T-helper 2 cell treated with Interferon-gamma antibody and Interleukin-4, amounts not matched to agents 5 μg/mL and 100 μg/mL, for 36 hours (primary cell): ENCODE measurements at places on chromosomes 6 and 20.

DNA sequence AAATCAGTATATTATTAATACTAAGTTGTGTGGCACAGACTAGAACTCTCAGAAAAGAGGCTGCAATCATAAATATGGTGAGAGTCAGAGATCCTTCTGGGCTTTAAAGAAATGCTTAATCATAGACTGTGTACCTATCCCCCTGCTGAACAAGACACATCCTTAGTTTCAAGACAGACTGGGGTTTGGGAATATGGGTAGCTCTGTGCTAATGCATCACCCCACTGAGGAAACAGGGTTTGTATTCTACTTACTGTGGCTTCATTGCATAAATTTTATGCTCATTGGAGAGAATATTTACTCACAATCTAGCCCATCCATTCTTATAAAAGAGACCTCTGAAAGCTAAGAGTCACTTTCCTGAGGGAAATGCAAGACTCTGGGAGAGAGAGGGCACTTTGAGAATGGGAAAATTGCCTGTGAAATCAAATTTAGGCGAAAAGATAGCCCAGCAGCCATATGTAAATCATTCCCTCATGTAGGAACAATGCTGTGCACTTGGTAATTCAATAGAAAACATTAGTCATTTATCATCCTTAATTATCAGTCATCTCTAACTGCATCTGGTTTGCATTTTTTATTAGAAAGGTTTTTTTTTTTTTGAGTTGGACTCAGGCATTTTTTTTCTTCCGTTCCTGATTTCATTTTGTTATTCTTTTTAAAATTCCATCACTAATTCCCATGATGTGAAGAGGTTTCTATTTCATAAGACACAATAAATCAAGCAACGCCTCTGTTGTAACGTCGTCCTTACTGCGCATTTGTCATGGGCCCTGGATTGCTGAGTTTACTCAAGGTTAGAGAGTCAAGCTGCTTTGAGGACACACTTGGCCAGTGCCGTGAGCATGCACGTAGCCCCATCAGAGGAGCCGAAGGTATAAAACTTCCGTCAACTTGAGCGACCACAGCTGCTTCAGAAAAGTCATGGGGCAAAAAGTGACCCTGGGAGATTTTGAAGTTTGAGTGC lies 91.8 kb downstream of the TRMT11 start:
- DNase-seq = no peak

GRCh38 chr20:60789399-60789798 lies 462.7 kb upstream of the CDH4 start:
- no peak for DNase-seq

DNA sequence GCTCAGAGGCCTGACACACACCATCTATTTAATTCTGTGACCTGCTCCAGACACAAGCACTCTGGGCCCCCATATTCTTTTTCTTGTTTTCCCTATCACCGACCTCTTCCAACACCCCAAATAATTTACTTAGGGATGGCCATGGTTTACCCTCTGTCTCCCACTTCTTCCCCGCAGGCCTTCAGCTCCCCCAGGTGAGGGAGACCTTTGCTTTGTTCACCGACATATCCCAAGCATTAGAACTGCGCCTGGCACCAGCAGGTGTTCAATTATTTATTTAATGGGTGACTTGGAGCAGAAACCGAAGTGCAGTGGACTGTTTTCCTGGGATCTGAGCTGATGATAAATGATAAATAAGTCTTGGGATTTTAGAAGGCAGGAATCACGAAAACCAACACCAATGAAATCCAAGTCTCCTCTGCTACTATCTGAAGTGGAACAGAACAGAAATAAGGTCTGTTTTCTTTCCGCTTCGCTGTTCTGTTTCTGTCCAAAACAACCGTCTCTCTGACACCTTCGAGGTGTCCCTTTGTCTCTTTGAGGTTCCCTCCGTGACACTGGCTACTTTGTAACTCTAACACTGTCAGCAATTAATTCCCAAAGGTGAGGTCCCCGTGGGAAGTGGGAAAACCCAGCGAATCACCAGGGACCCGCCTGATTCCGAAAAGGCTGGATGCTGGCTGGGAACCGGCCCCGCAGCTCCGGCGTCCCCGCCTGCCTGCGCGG lies 1.1 kb upstream of the RIN2 start:
- DNase-seq = no peak

DNA sequence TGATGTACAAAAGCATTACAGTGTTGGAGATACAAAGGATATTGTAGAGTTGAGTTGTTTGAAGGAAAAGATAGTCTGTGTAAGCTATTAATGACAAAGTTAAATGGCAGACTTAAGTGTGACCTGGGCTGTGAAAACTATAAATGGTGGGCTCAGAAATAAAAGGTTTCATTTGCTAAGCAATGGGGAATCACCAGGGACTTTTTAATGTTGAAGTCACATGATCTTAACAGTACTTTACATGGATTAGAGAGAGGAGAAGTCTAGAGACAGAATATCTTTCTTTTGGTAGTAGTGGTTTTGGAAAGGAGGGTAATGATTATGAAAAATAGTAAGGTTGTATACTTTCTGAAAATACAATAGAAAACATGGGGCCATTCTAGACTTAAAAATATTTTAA lies 67.1 kb downstream of the SCAF8 start:
- DNase-seq = no peak

GRCh38 chr6:52201046-52201445 lies 14.9 kb downstream of the IL17A start:
- DNase-seq = no peak

DNA sequence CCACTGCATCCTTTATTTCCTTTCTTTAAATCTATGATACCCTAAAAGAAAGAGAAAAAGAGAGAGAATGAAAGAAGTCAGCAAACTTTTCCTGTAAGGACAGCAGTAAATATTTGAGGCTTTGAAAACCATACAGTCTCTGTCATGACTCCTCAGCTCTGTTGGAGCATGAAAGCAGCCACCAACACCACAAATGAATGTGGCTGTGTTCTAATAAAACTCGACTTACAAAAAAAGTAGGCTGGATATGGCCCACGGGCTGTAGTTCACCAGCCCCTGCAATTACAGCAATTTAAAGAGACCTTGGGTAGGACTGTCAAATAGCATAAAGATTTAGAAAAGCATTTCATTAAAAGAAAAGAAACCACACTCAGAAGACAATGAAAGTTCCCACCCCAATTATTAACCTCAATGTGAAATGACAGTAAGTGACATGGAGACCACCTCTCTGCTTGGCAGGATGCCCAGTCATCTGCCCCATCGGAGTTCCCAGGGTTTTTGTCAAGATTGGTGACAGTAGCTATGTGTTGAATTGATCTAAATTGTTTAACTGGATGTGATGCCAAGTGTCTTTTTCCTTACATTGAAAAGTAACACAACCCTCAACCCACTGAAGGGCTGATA lies 50.9 kb downstream of the TNFRSF21 start:
- DNase-seq = no peak

DNA sequence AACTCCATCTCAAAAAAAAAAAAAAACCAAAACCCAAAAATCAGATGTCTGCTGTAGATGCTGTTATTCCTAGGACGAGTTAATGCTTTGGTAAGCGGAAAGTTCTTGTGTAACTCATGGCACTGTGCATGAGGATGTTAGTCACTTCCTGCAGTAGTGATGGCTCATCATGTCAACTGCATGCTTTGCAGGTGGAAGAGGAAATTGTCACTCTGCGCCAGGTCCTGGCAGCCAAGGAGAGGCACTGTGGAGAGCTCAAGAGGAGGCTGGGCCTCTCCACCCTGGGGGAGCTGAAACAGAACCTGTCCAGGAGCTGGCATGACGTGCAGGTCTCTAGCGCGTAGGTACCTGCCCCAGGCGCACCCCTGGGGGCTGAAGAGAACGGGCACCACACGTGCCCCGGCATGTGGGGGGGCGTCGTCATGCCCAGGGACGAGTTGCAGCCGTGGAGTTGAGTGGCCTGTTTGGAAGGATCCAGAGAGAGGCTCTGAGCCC lies 8.5 kb downstream of the TPD52L2 start:
- peak; percentile 56 for DNase-seq

- no peak for DNase-seq
Measured at GRCh38 chr6:94862112-94862511, 715.2 kb upstream of the MANEA start.

- no peak for DNase-seq
Measured at GRCh38 chr6:50062051-50062450, 12.3 kb upstream of the DEFB112 start.

- DNase-seq = no peak
Measured at GRCh38 chr6:108711826-108712225, 136.4 kb upstream of the ARMC2 start.

DNA sequence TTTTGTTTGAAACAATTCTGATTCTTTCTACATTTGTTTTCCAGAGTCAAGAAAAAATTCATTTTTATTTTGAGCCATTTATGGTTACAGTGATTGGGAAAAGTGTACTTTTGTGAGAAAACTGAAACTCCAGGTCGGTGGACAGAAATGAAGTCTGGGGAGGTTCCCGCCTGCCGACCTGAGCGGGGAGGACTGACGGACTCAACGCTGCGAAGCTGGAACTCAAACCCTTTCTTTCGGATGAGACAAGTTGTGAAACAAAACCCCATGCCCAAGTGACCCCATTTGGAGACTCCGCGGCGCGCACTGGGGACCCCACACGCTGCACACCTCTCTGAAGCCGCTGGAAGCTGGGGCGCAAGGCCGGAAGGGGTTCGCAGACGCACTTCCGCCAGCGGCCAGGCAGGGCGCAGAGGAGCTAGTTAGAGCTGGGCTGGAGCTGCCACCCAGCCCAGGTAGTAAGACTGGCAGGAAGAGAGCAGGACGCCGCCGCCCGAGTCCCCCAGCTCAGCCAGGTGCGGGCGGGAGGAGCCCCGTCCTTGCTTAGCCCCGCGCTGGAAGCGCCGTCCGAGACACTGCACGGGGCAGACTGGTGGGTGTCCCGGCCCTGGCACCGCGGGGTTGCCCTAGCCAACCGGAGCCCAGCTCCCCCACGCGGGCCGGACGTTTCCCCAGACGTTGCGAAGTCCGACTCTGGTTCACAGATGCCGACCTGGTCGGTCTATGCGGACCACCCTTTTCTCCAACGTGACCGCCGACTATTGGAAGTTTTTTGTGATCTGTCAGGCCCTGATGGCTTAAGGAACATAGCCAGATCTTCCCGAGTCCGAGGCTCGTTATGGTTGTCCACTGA lies 19.8 kb upstream of the ZSCAN16 start:
- DNase-seq = peak; percentile 79

DNA sequence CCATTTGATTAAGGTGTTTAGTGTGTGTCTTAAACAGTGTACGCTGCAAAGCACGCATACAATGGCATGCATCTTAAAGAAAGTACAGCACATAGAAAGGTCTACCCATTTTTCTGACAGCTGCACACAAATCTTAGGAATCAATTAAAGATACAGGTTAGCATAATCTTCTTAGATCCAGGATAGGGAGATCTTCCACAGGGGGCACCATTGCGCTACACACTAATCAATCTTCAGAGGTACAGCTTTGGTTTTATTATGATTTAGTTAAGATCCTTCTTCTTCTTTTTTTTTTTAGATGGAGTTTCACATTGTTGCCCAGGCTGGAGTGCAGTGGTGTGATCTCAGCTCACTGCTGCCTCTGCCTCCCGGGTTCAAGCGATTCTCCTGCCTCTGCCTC lies 63.7 kb upstream of the BEND3 start:
- no peak for DNase-seq

DNA sequence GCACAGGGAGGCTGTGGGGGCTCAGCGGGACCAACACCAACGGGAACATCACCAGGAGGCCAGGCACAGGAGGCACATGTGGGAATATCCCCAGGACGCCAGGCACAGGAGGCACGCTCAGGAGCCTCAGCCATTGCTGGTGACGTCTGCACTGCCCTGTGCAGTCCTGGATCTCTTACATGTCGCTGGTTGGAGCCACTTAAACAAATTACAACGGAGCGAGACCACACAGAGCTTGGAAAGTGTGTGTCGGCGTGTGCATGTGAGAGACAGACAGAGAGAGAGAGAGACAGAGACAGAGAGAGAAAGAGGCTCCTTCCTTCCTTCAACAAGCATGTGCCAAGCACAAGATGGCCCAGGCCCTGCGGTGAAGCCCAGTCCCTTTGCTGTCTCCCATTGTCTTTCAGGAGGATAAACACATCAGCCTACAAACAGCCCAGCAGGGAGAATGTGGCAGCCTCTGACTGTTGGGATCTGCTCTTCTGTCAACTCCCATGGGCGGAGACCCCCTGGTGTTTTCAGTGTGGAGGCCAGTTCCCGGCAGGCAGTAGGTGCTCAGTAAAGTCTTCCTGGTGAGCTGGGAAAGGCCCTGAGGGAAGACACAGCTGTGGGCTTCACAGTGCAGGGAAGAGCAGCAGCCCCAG lies 112.7 kb upstream of the THBS2 start:
- no peak for DNase-seq

DNA sequence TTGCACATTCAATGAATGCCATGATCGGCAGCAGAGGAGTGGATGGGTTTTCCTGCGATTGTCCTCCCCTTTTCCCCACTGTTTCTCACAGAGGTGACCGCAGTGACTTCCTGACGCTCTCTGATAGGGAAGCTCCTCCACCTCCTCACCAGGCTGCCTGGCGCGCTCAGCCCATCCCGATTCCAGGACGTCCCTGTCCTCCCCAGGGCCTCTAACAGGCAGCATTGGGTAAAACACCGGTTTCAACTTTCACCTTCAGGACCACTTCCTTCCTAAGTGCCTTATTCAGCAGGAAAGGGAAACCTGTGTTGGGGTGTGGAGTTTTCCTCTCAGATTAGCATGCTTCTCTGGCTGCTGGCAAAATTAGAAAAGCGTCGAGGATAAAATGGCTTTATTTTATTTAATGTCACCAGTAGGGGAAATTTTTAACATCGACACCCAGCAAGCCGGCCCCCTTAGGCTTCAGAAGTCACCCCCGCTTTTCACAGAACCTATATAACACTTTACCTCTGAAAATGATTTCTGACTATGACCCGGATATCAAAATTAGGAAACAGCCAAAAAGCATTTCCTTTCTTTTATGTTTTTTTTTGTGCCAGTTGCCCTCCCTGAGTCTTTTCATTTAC lies 570.4 kb upstream of the GJE1 start:
- no peak for DNase-seq

- no peak for DNase-seq
Measured at GRCh38 chr6:19524366-19525186, 312.6 kb upstream of the ID4 start.

GRCh38 chr20:38499366-38499765 lies 26.7 kb downstream of the RALGAPB start:
- DNase-seq = no peak

- DNase-seq = no peak
Measured at GRCh38 chr6:17161076-17161475, 59.2 kb downstream of the STMND1 start.

DNA sequence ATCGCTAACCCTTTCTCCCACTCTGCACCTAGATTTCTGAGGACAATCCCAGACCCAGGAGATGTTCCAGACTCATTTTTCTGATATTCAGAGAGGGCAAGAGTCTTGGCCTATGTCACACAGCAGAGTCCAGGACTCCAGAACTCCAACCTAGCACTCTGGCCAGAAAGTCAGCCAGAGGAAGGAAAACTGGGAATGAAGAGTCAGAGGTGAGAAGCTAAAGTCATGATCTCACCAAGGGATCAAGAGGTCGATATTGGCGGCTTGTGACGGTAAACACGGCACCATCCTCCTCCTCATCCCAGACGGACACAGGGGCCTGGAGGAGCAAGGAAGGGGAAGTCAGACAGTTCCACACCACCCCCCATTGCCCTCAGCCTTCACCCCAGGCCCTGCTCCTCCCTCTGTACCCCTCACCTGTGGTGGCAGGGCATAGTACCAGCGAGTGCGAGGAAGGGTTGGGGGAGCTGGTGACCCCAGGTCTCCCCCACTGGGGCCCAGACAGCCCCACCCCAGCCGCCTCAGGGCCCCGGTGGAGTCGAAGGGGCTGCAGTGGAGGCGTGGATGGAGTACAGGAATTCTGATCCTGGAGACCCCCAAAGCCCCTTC lies 1.8 kb downstream of the RGL2 start:
- DNase-seq = no peak

- DNase-seq = no peak
Measured at GRCh38 chr6:30231067-30231466, 17.9 kb upstream of the TRIM26 start.

GRCh38 chr6:10510592-10511367 lies 10.4 kb upstream of the GCNT2 start:
- DNase-seq = peak; percentile 27
